ENCODE measurements at places on chromosomes 11 and 22.

DNA sequence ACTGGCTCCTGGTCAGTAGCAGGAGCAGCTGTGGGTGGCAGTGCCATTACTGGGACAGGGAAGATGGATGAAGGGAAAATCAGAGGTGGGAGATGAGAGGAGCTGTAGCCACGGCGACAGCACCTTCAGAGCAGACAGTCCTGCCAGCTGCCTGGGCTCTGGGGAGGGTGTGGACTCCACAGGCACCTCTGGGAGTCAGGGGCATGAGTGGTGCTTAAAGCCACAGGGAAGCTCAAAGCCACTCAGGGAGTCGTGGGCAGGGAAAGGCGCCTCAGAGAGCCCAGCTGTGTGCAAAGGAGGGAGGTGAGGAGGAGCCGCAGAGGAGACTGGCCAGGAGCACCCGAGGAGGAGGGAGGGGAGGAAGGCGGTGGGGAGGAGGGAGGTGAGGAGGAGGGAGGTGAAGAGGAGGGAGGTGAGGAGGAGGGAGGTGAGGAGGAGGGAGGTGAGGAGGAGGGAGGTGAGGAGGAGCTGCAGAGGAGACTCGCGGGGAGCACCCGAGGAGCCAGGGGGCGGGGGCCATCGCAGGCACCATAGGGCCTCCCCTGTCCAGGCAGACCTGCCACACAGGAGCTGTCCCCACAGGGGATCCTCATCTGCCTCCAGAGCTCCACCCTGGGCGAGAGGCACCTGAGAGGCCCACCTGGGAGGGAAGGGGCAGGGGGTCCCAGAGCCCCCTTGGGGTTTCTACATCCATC, 977.6 kb downstream of the BRD1 start:
- no peaks in the 10 kb centered on the region for H3K4me1 ChIP-seq
- DNase-seq = no peak

DNA sequence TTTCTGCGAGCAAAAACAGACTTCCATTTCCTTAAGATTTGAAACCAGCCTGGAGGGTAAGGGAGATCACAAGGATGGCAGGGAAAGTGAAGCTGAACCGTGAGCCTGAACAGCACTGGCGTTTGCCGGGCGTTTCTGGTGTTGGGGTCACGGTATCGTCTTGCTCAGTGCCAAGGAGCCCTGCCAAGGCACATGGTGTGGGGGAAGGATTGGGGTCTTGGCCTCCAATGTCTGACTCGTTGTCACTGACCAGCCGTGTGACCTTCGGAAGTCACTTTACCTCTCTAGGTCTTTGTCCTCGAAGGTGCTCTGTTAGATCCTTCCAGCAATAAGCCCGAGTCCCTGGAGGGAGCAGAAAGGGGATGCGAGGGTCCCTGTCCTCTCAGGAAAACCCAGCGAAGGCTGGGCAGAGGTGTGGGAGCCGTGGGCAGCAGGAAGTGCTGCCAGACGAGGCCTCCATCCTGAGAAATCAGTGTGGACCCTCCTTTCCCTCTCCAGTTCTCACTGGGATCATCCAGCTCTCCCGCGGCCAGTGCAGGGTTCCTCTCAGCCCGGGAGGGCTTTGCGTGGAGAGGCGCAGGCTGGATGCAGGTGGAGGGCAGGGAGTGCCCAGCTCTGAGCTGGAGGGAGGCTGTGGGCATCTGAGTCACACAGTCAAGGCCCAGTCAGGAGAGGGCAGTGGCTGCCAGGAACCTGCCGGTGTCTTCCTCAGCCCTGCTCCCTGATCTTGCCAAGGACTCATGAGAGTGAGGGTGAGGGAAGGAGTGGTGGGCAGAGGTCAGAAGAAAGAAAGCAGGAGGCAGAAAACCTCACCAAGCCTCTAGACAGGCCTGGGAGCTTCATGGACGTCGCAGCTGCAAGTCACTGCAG, 18.9 kb downstream of the TOM1 start:
- peaks cover 19% of the 10 kb centered on the region for H3K4me1 ChIP-seq
- H3K4me3 ChIP-seq = no peak overlapping the region
- no peak overlapping the region for H3K27ac ChIP-seq

- no peak overlapping the region for H3K4me3 ChIP-seq
- DNase-seq = no peak
- H3K27me3 ChIP-seq = no peaks in the 10 kb centered on the region
- H3K36me3 ChIP-seq = no peaks in the 10 kb centered on the region
Measured at GRCh38 chr11:5923794-5924193, 18.3 kb upstream of the OR56A3 start.

DNA sequence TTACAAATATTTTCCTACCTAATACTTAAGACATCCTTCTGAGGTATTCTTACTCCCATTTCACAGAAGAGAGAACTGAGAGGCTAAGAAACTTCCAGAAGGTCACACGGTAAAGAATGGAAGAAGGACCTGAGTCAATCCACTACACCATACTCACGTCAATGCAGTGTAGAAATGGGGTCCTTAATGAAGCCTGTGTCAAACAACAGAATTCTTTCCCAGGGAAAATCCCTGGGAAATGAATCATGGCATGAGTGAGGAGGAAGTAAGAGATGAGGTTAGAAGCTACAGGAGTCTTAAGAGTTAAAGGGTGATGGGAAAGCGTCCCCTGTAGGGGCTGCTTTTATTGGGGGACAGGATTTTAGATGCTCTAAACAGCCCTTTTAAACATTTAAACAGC, 147.9 kb downstream of the C11orf91 start:
- no peak for DNase-seq
- no peak overlapping the region for H3K27ac ChIP-seq
- H3K4me3 ChIP-seq = no peak overlapping the region
- no peaks in the 10 kb centered on the region for H3K36me3 ChIP-seq
- no peaks in the 10 kb centered on the region for H3K27me3 ChIP-seq

DNA sequence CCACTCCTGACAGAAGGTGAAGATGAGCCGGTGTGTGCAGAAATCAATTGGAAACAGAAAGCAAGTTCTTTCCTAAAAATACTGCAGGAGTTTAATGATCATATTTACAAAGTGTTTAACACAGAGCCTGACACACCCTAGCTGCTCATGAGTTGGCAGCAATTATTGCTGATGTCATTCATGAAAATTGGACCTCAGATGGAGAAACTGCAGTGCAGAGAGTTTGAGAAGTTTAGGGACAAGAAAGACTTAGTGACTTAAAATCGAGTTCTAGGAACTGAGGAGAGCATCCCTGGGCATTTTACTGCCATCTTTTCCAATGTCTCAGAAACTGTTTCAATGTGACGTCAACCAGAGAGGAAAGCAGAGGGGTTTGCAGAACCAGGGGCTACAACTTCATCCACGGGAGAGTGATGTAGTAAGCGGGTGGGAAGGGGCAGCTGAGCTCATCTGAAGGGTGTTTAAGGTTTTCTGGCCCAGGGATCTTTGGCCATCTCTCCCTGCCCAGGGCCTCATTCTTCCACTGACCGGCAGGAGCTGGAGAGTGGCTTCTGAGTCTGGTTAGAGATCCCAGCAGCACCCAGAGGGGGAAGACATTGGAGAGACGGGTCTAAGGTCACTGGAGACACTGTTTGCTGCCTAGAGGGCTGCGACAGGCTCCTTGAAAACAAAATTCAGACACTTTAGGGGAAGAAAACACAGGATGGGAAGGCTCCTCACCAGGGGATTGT, 21.1 kb upstream of the IGLL5 start:
- no peak for DNase-seq
- H3K27ac ChIP-seq = peak overlapping the region; percentile 55
- no peaks in the 10 kb centered on the region for H3K36me3 ChIP-seq
- H3K4me1 ChIP-seq = peaks cover 40% of the 10 kb centered on the region
- no peak overlapping the region for H3K4me3 ChIP-seq

GRCh38 chr11:113332023-113332422, 17.6 kb downstream of the TTC12 start:
- no peaks in the 10 kb centered on the region for H3K27me3 ChIP-seq
- no peaks in the 10 kb centered on the region for H3K36me3 ChIP-seq
- no peak overlapping the region for H3K4me3 ChIP-seq
- DNase-seq = no peak

DNA sequence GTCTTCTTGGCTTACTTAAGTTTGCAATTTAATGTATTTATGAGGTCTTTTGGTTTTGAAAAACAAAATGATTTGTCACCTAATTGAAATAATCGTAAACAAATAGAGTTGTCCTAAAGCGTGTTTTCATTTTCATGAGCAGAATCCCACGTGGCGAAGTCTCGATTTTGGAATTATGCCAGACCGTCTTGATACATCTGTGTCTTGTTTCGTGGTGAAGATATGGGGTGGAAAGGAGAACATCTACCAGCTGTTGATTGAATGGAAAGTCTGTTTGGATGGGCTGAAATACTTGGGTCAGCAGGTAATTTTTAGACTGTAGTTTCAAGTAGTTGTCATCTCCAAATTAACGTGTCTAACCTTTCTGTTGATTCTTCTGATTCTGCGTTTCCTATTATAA, 64.7 kb downstream of the UVRAG start:
- no peak for DNase-seq
- no peak overlapping the region for H3K27ac ChIP-seq
- H3K4me3 ChIP-seq = no peak overlapping the region
- no peaks in the 10 kb centered on the region for H3K27me3 ChIP-seq

GRCh38 chr11:20095189-20095588, 65.1 kb downstream of the DBX1 start:
- peaks cover 96% of the 10 kb centered on the region for H3K36me3 ChIP-seq
- peaks cover 2% of the 10 kb centered on the region for H3K4me1 ChIP-seq
- no peaks in the 10 kb centered on the region for H3K27me3 ChIP-seq
- no peak overlapping the region for H3K27ac ChIP-seq

DNA sequence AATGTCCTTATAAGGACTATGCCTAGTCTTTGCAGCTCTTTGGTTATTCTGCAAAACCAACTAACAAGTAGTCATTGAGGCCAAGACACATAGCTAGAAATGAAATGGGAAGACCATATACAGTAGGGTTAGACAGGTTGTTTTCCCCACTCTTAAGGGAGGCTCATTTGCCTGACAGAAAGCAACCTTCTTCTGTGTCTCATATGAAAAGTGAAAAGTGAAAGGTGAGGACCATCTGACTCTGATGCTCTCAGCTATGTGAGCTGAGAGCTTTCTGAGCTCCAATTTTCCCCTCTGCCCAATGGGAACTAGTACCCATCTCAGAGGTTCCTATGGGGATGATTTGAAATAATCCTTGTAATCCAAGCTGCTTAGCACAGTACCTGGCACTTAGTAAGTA, 142.0 kb upstream of the BDNF start:
- H3K4me1 ChIP-seq = 0 out of 2 replicates have a peak, but pooled peaks cover 6% of the 10 kb centered on the region
- H3K27ac ChIP-seq = no peak overlapping the region
- no peaks in the 10 kb centered on the region for H3K27me3 ChIP-seq
- DNase-seq = no peak
- no peak overlapping the region for H3K4me3 ChIP-seq

DNA sequence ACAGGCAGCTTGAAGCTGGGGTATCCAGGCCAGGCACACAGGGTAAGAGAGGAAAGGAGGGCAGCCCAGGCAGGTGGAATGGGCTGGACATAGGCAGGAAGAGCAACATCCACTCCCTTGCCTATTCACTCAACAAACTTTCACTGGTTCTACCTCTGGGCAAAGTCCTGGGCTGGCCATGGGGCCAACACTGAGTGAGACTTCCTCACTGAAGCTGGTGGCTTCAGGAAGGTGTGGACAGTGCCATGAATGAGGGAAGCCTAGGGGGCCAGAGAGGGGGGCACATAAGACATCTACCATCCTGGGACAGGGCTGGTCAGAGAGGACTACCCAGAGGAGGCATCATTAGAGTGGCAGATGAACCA, 44.9 kb upstream of the TCF20 start:
- no peak for DNase-seq
- H3K4me1 ChIP-seq = peaks cover 6% of the 10 kb centered on the region
- no peak overlapping the region for H3K27ac ChIP-seq
- 0 out of 2 replicates have a peak, but pooled peaks cover 9% of the 10 kb centered on the region for H3K27me3 ChIP-seq
- no peaks in the 10 kb centered on the region for H3K36me3 ChIP-seq
- no peak overlapping the region for H3K4me3 ChIP-seq

GRCh38 chr11:35257281-35257680, 118.3 kb downstream of the CD44 start:
- no peaks in the 10 kb centered on the region for H3K36me3 ChIP-seq
- no peak overlapping the region for H3K4me3 ChIP-seq
- H3K27ac ChIP-seq = no peak overlapping the region
- DNase-seq = no peak
- peaks cover 14% of the 10 kb centered on the region for H3K27me3 ChIP-seq

GRCh38 chr22:27422442-27422841, 379.1 kb downstream of the MN1 start:
- H3K27me3 ChIP-seq = no peaks in the 10 kb centered on the region
- no peaks in the 10 kb centered on the region for H3K36me3 ChIP-seq
- peaks cover 37% of the 10 kb centered on the region for H3K4me1 ChIP-seq
- H3K27ac ChIP-seq = no peak overlapping the region
- no peak for DNase-seq

GRCh38 chr11:116126562-116126961, 622.3 kb upstream of the CADM1 start:
- no peaks in the 10 kb centered on the region for H3K36me3 ChIP-seq
- no peak overlapping the region for H3K27ac ChIP-seq
- H3K4me3 ChIP-seq = no peak overlapping the region
- H3K27me3 ChIP-seq = no peaks in the 10 kb centered on the region

DNA sequence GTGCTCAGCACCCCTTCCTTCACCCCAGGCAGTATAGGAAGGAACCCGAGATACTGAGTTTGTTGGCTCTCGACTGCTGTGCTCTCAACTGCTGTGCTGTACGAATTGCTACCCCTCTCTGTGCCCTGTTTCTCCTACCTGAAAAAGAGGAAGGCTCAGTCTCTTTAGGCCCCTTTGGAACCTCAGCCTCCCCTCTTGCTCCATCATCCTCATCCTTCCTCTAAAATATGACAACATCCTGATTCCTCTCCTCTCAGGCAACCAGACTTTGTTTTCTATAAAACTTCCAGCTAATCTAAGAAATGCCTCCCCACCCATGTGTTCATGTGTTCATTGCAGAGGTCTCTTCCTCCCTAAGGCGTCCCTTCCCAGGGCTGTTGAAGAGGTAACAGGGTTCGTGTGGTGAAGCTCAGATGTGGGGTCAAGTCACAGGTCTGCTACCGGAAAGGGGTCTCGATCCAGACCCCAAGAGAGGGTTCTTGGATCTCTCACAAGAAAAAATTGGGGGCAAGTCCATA, 35.5 kb upstream of the CD82 start:
- H3K4me3 ChIP-seq = no peak overlapping the region
- H3K4me1 ChIP-seq = peaks cover 26% of the 10 kb centered on the region
- no peak overlapping the region for H3K27ac ChIP-seq
- H3K36me3 ChIP-seq = no peaks in the 10 kb centered on the region
- H3K27me3 ChIP-seq = no peaks in the 10 kb centered on the region

DNA sequence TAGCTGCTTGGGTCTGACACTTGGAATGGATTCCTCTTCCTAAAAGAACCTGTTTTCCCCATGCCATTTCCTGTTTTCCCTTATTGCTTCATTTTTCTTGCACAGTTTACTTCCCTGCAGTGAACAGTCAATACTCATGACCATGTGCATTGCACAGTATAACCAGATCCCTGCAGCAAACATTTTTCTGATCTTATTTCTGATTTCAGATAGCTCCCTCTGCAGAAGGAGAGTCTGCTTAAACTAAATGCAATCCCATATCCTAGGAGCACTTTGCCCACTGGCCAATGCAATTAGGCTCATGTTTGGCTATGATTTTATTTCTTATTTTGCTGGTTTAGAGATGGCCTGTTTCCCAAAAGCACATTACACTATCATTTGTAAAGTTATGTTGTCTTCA, 96.7 kb upstream of the CD44 start:
- no peak for DNase-seq
- no peaks in the 10 kb centered on the region for H3K27me3 ChIP-seq
- no peak overlapping the region for H3K27ac ChIP-seq
- no peaks in the 10 kb centered on the region for H3K4me1 ChIP-seq
- H3K4me3 ChIP-seq = no peak overlapping the region

- H3K27me3 ChIP-seq = no peaks in the 10 kb centered on the region
- peak; percentile 70 for DNase-seq
- no peak overlapping the region for H3K4me3 ChIP-seq
- no peaks in the 10 kb centered on the region for H3K4me1 ChIP-seq
- no peaks in the 10 kb centered on the region for H3K36me3 ChIP-seq
Measured at GRCh38 chr11:113615098-113615497, 91.0 kb downstream of the TMPRSS5 start.

Data from SJCRH30 (cell line).